ENCODE measurements at places on chromosomes 4 and X.

DNA sequence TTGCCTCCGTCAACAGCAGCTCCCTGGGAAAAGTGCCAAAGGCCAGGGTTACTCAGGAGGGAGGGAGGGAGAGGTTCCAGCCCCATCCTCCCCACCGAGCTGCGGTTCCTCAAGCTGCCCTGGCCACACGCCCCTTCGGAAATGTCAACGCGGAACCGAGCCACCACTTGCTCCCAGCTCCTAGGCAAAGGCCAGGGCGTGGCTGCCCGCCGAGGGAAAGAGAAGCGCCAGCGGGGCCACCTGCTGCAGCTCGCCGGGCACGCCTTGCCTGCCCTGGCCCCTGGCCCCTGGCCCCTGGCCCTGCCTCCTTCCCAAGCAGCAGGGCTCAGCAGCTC, 15.3 kb downstream of the SLC6A8 start:
- peaks cover 8% of the 10 kb centered on the region for H3K36me3 ChIP-seq
- H3K4me1 ChIP-seq, result no peaks in the 10 kb centered on the region
- DNase-seq, result no peak
- no peak overlapping the region for H3K4me3 ChIP-seq
- no peak overlapping the region for H3K27ac ChIP-seq
- H3K27me3 ChIP-seq, result no peaks in the 10 kb centered on the region

DNA sequence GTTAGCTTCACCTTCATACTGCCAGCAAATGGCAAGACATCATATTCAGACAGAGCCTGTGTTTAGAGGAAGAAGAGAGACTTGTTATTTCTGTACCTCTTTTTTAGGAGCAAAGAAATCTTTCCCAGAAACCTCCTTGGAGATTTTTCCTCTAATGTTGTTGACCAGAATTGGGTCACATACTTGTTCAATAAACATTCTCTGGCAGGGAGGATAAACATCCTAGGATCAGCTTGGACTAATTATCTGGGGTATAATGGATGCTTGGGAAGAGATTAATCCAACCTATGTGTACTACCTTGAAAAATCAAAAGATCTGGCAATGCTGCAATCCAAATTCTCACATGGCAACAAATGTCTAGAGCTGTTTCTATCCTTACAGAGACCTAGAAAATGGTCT, 8.4 kb upstream of the PRSS12 start:
- H3K27ac ChIP-seq, result no peak overlapping the region
- H3K4me3 ChIP-seq, result no peak overlapping the region
- H3K27me3 ChIP-seq, result peaks cover 14% of the 10 kb centered on the region
- no peak for DNase-seq
- no peaks in the 10 kb centered on the region for H3K4me1 ChIP-seq

GRCh38 chr4:138636781-138637180, 378.8 kb upstream of the NOCT start:
- H3K4me3 ChIP-seq, result no peak overlapping the region
- no peaks in the 10 kb centered on the region for H3K4me1 ChIP-seq
- no peaks in the 10 kb centered on the region for H3K36me3 ChIP-seq

DNA sequence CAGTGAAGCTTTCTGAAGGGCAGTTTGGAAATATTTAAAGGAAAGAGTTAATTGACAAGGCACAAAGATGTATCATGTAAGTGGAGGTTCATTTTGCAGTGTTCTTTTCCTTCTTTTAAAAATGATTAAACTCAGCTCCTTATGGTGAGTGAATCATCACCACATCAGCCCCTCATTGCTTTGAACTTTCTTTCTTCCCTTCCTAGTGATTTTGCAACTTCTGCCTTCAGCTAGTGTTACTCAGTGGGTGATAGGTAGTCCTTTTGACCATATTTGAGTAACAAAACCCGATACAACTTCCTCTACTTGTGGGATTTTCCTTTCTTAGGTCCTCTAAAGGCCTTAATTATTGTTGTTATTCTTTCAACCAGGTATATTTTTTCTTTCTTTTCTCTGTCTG, 8.2 kb downstream of the ZCCHC4 start:
- DNase-seq, result no peak
- peaks cover 17% of the 10 kb centered on the region for H3K4me1 ChIP-seq
- H3K27me3 ChIP-seq, result no peaks in the 10 kb centered on the region
- peaks cover 11% of the 10 kb centered on the region for H3K36me3 ChIP-seq

- no peak overlapping the region for H3K27ac ChIP-seq
- H3K4me1 ChIP-seq, result no peaks in the 10 kb centered on the region
- no peaks in the 10 kb centered on the region for H3K36me3 ChIP-seq
- no peak for DNase-seq
- H3K27me3 ChIP-seq, result no peaks in the 10 kb centered on the region
These were observed 326.4 kb downstream of the EVC2 start for GRCh38 chr4:5381961-5382441.

DNA sequence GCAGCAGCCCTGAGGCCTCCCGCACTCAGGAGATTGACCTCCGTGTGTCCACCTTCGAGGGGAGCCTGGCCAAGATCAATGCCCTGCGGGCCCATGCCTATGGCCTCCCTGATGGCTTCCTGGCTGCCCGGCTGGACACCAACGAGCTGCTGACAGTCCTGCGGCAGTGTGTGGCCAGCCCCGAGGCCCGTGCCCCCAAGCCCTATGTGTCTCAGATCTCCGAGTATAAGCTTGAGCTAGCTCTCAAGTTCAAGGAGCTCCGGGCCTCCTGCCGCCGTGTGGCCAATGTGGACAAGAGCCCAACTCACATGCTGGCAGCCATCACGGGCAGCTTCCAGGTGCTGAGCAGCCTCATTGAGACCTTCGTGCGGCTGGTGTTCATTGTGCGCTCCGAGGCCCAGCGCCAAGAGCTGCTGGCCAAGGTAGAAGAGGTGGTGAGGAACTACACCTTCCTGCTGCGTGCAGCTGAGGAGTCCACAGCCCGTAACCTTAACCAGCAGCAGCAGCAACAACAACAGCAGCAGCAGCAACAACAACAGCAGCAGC, 25.5 kb upstream of the PRPS1 start:
- H3K27me3 ChIP-seq, result no peaks in the 10 kb centered on the region
- H3K4me3 ChIP-seq, result no peak overlapping the region
- H3K27ac ChIP-seq, result no peak overlapping the region
- H3K4me1 ChIP-seq, result no peaks in the 10 kb centered on the region

- no peak for DNase-seq
- no peak overlapping the region for H3K4me3 ChIP-seq
- peaks cover 43% of the 10 kb centered on the region for H3K36me3 ChIP-seq
- no peak overlapping the region for H3K27ac ChIP-seq
These were observed 341.5 kb downstream of the ARHGAP10 start for GRCh38 chr4:148073349-148073748.

GRCh38 chrX:123990169-123990568, 28.7 kb downstream of the STAG2 start:
- no peak overlapping the region for H3K4me3 ChIP-seq
- DNase-seq, result no peak
- no peak overlapping the region for H3K27ac ChIP-seq
- H3K27me3 ChIP-seq, result no peaks in the 10 kb centered on the region
- peaks cover 29% of the 10 kb centered on the region for H3K4me1 ChIP-seq
- H3K36me3 ChIP-seq, result peaks cover 9% of the 10 kb centered on the region

GRCh38 chr4:3676907-3677747, 89.1 kb upstream of the ADRA2C start:
- no peak overlapping the region for H3K27ac ChIP-seq
- no peak for DNase-seq
- no peak overlapping the region for H3K4me3 ChIP-seq
- no peaks in the 10 kb centered on the region for H3K36me3 ChIP-seq

DNA sequence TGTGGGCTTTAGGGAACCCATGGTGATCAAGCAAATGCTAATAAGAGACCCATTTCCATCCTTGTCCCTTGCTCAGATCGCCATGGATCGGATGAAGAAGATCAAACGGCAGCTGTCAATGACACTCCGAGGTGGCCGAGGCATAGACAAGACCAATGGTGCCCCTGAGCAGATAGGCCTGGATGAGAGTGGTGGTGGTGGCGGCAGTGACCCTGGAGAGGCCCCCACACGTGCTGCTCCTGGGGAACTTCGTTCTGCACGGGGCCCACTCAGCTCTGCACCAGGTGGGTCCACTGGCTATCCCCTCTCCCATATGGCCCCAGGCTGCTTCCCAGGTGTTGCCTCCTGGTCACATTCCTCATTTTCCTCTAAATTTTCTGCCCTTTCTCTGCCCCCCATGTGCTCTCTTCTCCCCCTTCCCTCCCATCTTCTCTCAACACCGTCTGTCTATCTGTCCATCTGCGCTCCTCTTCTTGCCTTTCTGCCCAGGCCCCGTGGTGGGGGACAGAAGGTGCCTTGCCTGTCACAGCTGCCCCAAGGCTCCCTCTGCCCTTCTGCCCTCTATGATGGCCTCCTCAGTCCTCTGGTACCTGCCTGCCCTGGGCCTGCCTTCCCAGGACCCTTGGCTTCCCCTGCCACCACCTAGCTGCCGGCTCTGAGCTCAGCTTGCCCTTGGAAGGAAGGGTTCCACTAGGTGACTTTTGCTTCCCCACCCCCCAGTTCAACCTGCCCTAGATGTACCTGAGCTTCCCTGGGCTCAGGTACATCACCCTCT, 5.2 kb downstream of the CDK16 start:
- H3K27ac ChIP-seq, result no peak overlapping the region
- H3K36me3 ChIP-seq, result peaks cover 32% of the 10 kb centered on the region
- DNase-seq, result no peak

GRCh38 chr4:108683479-108683878, 33.1 kb downstream of the OSTC start:
- H3K27me3 ChIP-seq, result no peaks in the 10 kb centered on the region
- no peak overlapping the region for H3K27ac ChIP-seq
- H3K36me3 ChIP-seq, result no peaks in the 10 kb centered on the region

- H3K27me3 ChIP-seq, result no peaks in the 10 kb centered on the region
- H3K36me3 ChIP-seq, result no peaks in the 10 kb centered on the region
- no peak for DNase-seq
- no peak overlapping the region for H3K4me3 ChIP-seq
These were observed 81.5 kb downstream of the NHS start for GRCh38 chrX:17456526-17456925.

DNA sequence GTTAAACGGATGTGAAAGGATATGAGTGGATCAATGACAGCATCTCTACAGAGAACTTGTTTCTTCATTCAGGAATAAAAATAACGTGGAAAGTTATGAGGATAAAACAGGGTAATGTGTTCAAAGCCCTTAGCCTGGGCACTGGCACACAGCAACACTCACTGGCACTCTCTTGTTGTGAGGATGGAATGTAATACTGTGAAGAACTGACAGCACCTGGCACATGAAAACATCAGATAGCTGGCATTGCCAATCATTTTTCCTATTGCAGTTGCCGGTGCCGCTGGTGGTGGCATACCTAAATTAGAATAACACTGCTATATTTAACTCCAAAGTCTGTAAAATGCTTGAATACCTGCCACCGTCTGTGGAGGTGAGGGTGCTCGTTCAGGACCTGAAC, 1061.2 kb downstream of the DMD start:
- DNase-seq, result no peak
- no peak overlapping the region for H3K27ac ChIP-seq
- H3K4me1 ChIP-seq, result no peaks in the 10 kb centered on the region
- H3K4me3 ChIP-seq, result no peak overlapping the region
- no peaks in the 10 kb centered on the region for H3K27me3 ChIP-seq
- H3K36me3 ChIP-seq, result no peaks in the 10 kb centered on the region

GRCh38 chrX:29940750-29941149, 274.6 kb upstream of the MAGEB2 start:
- H3K4me3 ChIP-seq, result no peak overlapping the region
- H3K4me1 ChIP-seq, result no peaks in the 10 kb centered on the region
- H3K27me3 ChIP-seq, result no peaks in the 10 kb centered on the region
- DNase-seq, result no peak
- H3K27ac ChIP-seq, result no peak overlapping the region
- H3K36me3 ChIP-seq, result no peaks in the 10 kb centered on the region

GRCh38 chrX:66914080-66914479, 275.2 kb upstream of the EDA2R start:
- H3K27ac ChIP-seq, result no peak overlapping the region
- H3K4me3 ChIP-seq, result no peak overlapping the region
- H3K36me3 ChIP-seq, result no peaks in the 10 kb centered on the region
- H3K27me3 ChIP-seq, result no peaks in the 10 kb centered on the region
- DNase-seq, result no peak

GRCh38 chr4:107654694-107655093, 65.3 kb downstream of the PAPSS1 start:
- no peaks in the 10 kb centered on the region for H3K27me3 ChIP-seq
- H3K27ac ChIP-seq, result no peak overlapping the region
- H3K4me1 ChIP-seq, result no peaks in the 10 kb centered on the region

DNA sequence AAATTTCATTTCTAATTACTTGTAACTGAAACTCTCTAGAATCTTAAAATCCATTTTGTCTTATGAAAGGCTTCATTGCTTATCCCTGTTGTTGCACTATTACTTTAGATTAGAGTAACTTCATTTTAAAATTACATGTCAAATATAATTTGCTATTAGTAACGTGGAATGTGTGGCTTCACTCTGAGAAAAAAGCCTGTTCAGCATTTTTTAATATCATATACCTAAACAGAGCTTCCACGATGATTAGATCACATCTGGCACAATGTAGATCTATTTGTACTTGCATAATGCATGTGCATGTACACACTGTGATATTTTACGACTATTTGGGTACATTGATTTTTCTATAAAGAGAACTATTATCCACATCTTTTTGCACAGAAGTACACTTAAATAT, 648.1 kb downstream of the RPA4 start:
- H3K4me1 ChIP-seq, result no peaks in the 10 kb centered on the region
- H3K27me3 ChIP-seq, result no peaks in the 10 kb centered on the region
- peaks cover 1% of the 10 kb centered on the region for H3K36me3 ChIP-seq
- DNase-seq, result no peak
- H3K4me3 ChIP-seq, result no peak overlapping the region

DNA sequence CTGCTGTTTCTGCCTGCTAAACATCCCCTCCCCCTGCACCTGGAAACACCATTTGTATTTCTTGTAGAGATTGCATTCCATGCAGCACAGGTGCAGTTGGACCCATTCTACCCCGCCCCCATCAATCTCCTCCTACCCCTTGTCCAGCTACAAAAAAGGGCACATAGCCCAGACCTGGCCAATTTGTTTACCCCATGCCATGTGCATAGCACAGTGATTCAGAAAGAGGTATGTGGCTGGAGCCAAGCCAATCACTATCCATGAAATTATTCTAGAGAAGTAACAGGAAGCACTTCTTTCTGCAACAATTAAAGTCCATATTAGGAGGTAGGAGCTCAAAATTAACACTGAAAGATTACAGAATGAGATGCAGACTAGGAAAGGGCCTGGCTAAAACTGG, 20.2 kb upstream of the TMEM184C start:
- H3K4me1 ChIP-seq, result no peaks in the 10 kb centered on the region
- H3K27me3 ChIP-seq, result peaks cover 4% of the 10 kb centered on the region
- H3K4me3 ChIP-seq, result no peak overlapping the region
- H3K27ac ChIP-seq, result no peak overlapping the region
- H3K36me3 ChIP-seq, result no peaks in the 10 kb centered on the region

- peaks cover 10% of the 10 kb centered on the region for H3K4me1 ChIP-seq
- no peak for DNase-seq
- no peak overlapping the region for H3K4me3 ChIP-seq
- no peak overlapping the region for H3K27ac ChIP-seq
- H3K27me3 ChIP-seq, result no peaks in the 10 kb centered on the region
- H3K36me3 ChIP-seq, result no peaks in the 10 kb centered on the region
These were observed 262.1 kb upstream of the GPC4 start for GRCh38 chrX:133677123-133678063.

- H3K36me3 ChIP-seq, result peaks cover 51% of the 10 kb centered on the region
- peak overlapping the region; percentile 95 for H3K4me3 ChIP-seq
- H3K27ac ChIP-seq, result peak overlapping the region; percentile 96
- H3K4me1 ChIP-seq, result peaks cover 32% of the 10 kb centered on the region
- peaks cover 31% of the 10 kb centered on the region for H3K27me3 ChIP-seq
- peak; percentile 78 for DNase-seq
These were observed 2.1 kb downstream of the LEF1 start for GRCh38 chr4:108166441-108167315.
